H7 (cell line): ENCODE measurements at places on chromosomes 7 and 10. TPM values are rescaled to one million over a fixed set of nuclear protein-coding genes. Genes with fewer than 3 reads are reported as not detected.

GRCh38 chr10:16891375-16892313 lies 74.4 kb upstream of the RSU1 start:
- peak; percentile 54 for DNase-seq

DNA sequence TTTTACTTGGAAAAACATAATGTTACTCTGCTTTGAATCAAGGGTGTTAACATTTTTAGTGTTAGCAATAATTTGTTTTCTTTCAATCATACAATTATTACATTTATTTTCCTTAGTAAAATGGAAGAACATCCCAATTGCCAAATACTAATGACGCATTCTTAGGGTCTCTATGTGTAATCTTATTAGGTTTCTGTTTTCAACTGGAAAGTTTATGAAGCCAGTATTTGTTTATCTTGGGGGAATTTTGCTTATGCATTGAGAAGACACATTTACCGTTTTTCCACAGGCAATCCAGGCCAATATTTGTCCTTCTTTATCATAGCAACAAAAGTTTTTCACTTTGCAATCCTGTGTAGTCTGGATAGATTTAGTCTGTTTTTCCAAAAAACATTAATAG lies 134.5 kb downstream of the CPED1 start:
- DNase-seq: no peak

GRCh38 chr10:17912754-17913153 lies 39.0 kb upstream of the SLC39A12 start:
- DNase-seq: no peak

The GRID1 gene
- total RNA-seq: 0.22 and 0.31 TPM in 2 replicates

GRCh38 chr10:55311848-55312635 lies 511.0 kb upstream of the PCDH15 start:
- no peak for DNase-seq

GRCh38 chr7:94417306-94417705 lies 22.6 kb downstream of the COL1A2 start:
- no peak for DNase-seq

- DNase-seq: peak; percentile 41
Measured at GRCh38 chr10:128095027-128095752, 31.0 kb downstream of the MKI67 start.

- no peak for DNase-seq
Measured at GRCh38 chr10:15627617-15628196, 92.0 kb downstream of the ITGA8 start.

DNA sequence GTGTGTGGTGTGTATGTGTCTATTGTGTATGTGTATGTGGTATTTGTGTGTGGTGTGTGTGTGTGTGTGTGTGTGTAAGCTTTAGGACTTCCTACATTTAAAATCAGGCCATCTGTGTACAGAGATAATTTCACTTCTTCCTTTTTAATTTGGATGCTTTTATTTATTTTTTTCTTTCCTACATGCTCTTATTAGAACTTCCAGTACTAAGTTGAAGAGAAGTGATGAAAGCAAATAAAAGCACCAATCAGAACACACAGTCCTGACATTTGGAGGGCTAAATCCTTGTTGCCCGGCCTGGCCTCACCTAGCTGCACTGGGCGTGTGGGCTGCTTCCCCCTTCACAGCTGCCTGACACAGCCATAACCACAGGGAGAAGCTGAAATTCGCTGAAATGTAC lies 3.8 kb upstream of the MRC1 start:
- DNase-seq: no peak

The FANK1 gene
- 2.5 and 4.1 TPM in 2 replicates for total RNA-seq

GRCh38 chr10:113993489-113993991 lies 50.1 kb upstream of the ADRB1 start:
- no peak for DNase-seq

The TPK1 gene
- total RNA-seq: 6.2 and 6.6 TPM in 2 replicates

DNA sequence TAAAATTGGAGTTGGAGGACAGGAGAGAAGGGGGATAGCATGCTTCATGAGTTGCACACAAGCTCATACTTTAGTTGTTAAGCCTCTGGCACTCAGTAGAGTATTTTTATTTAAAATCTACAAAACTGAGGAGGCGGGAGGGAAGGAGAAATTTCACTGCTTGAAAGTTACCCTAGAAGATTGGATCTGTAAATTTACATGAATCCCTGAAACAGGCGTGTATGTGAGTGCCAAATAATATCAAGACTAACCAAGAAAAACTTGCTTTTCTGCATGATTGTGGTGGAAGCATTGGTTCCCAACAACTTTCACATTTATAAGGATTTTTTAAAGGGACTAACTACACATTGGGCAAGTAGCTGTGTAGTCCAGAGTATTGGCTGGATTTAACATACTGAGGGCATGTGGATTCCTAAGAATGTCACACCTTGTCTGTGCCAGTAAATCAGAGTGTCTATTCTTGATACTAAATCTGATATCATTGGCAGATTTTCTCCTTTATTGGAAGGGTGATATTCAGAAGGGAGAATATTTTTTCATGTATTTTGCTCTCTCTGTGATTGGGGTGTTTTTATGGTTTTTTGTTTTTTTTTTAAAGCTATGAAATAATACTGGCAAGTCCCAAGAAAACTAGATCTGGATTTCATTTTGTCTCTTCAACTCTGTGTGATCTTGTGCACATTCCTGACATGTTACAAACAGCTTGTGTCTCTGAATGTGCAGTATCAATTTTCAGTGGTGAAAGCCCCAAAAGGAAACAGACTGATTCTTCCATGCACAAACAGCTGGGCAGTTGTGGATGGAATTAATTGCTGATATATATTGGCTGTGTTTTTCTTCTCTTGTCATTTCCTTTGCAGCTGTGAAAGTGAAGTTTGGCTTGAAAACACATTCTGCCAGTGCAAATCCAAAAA lies 67.2 kb downstream of the ADD3 start:
- no peak for DNase-seq

The MMS19 gene
- total RNA-seq: 177 and 188 TPM in 2 replicates

The ADAP1 gene
- total RNA-seq: 4.9 and 5.0 TPM in 2 replicates

The FOXP2 gene
- 0.22 and 0.28 TPM in 2 replicates for total RNA-seq

- no peak for DNase-seq
Measured at GRCh38 chr7:30846378-30846777, 65.3 kb upstream of the AQP1 start.

DNA sequence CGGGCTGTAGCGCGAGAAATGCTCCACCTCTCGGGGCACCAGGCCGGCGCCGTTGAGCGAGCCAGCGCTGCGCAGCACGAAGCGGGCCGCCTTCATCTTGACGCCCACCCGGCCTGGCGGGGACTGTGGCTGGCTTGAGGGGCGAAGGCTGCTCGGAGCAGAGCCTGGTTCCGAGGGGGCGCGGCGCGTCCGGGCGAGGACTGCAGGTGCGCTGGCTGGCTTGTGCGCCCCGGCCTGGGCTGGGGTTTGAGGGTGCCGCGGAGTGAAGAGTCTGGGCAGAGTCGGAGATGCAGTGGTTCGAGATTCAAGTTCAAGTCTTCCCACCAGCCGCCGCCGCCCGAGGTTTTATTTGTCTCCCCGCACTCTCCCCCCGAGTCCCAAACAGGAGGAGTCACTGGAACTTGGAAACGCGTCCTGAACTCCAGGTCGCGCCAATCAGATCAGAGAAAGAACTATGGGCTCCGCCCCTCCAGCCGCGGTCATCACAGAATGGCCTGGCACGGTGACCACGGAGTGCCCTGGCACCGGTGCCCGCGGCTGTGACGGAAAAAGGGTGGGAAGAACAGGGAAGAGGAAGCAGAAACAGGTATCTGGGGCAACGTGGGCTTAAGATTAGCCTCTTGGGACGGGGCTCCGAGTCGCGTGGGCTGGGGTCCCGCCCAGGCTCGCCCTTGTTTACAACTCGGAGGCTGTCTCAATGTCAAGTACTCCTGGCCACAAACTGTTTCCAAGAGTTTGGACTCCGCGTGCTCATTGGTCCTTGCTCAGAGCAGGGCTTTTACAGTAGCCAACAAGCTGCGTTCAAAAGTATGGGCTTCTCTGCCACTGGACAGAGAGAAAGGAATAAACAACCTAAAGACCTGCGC lies at the start of gene PDK4:
Gene PDK4 (minus strand): TSS at position 319 of the 866 bp plus-strand sequence. CDS start 223 bp downstream, at position 96.
- DNase-seq: peak; percentile 80

The GRB10 gene
- 92.9 and 110 TPM in 2 replicates for total RNA-seq

The CALCR gene
- total RNA-seq: 1.4 and 4.0 TPM in 2 replicates

- no peak for DNase-seq
Measured at GRCh38 chr7:142431491-142431890, 173.6 kb upstream of the PRSS58 start.

DNA sequence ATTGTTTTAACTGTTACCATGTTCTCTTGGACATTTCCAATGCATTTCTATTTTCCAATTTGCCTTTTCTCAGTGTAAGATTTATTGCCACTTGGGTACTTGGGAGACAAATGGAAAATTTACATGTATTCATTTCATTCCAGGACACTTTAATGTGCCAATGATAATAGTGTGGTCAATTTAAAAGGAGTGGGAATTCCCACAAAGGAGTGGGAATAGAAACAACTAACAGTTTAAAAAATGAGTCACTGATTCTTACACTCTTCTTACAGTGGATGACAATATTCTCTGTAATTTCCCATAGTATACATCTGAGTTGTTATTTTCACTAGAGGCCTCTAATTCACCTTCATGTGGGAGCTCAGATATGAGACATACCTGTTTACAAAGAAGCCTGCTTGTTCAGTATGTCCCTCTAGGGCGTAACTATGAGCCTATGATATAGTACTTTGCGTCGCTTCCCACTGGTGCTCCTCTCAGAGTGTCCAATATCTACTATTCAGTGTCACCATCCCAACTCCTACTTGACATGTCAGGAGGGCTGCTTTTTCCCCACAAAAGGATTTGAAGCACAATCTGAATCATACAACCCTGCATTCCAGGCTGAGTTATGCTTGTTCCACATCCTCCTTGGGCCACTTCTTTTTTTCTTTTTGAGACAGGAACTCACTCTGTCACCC lies 301.3 kb downstream of the PHTF2 start:
- no peak for DNase-seq
